ENCODE measurements at places on chromosomes 7 and 10. TPM values are rescaled to one million over a fixed set of nuclear protein-coding genes. Genes with fewer than 3 reads are reported as not detected.

SPDYE2B gene
- total RNA-seq = not detected

GRCh38 chr7:81641873-81642272 is 128.0 kb downstream of the HGF start:
- no peak overlapping the region for H3K27ac ChIP-seq
- H3K36me3 ChIP-seq = no peaks in the 10 kb centered on the region
- H3K27me3 ChIP-seq = no peaks in the 10 kb centered on the region
- no peaks in the 10 kb centered on the region for H3K4me1 ChIP-seq
- no peak for DNase-seq

PPP1R17 gene
- 0.52 TPM for total RNA-seq

DNA sequence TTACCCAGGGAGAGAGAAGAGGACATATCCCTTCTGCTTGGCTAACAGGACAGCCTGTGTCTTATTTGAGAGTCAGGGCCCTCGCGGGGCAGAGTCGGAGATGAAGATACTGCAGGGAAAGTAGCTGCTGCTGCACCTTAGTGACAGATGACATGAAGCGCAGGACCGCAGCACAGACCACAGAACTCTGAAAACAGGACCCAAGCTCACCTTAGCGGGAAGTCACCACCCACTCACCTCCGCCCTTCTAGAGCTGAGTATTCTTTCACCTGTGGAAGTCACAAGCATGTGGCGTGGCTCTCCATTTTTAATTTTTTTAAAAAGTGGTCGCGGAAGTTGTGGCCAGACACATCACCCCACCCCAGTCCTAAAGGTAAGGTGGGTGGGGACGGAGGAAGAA is 191.4 kb downstream of the FAM107B start:
- DNase-seq = no peak
- no peaks in the 10 kb centered on the region for H3K36me3 ChIP-seq
- H3K4me1 ChIP-seq = peaks cover 40% of the 10 kb centered on the region
- H3K27me3 ChIP-seq = no peaks in the 10 kb centered on the region
- H3K27ac ChIP-seq = no peak overlapping the region
- no peak overlapping the region for H3K4me3 ChIP-seq

PRKAR2B gene
- total RNA-seq = 53.6 TPM

FKBP6 gene
- not detected for total RNA-seq

DNA sequence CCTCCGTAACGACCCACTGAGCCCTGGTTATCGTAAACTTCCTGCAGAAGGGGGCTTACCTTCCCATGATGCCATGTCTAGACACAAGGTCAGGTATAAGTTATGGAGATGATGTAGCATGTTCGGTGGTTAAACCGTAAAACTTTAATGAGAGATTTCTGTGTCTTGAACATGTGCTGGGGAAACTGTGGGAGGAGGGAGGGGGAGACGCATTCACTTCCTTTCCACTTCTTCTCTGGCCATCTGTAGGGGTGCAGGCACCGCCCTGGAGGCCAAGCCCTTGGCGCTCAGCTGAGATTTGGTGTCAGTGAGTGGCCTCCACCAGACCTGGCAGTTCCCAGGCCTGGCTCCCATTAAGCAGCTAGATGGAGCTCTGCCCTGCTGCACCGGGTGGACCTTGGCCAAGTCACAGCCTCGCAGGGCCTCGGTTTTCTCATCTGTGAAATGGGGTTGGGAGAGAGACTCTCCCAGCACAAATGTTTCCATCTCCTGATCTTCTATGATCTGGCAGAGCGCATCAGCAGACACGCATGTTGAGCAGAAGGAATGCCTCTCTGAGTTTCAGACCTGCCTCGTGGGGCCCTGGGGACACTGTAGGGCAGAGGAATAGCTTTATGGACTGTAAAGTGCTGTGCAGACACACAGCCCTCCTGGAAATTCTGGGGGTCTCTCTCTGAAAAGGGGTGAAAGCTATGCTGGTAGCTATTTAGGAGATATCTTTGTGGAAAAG is 106.0 kb downstream of the COL26A1 start:
- no peak for DNase-seq
- H3K27ac ChIP-seq = no peak overlapping the region
- no peaks in the 10 kb centered on the region for H3K36me3 ChIP-seq
- H3K4me3 ChIP-seq = no peak overlapping the region
- no peaks in the 10 kb centered on the region for H3K27me3 ChIP-seq

BZW2 gene
- 95.3 TPM for total RNA-seq

- no peak for DNase-seq
- no peaks in the 10 kb centered on the region for H3K4me1 ChIP-seq
- H3K4me3 ChIP-seq = no peak overlapping the region
- H3K36me3 ChIP-seq = no peaks in the 10 kb centered on the region
These were observed 18.6 kb downstream of the PDE6C start for GRCh38 chr10:93630625-93631557.

GDF2 gene
- total RNA-seq = not detected

DNA sequence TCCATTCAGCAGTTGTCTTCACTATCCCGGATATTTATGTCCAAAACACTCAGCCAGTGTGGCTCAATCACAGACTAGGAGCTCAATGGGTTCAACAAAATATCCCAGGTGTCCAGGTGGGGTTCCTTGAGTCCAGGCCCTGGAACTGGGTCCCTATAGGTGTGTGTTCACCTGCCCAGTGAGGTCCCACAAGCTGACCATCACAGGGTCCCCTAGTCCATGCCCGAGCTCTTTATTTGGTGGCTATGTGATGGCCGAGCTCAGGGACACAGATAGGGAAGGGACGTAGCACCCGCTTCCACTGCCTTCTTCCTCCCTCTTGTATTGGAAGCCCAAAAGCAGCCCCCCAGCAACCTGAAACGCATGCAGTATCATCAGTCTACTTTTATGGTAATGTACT is 78.9 kb upstream of the DDC start:
- H3K36me3 ChIP-seq = no peaks in the 10 kb centered on the region
- no peak overlapping the region for H3K4me3 ChIP-seq
- no peak overlapping the region for H3K27ac ChIP-seq
- H3K27me3 ChIP-seq = no peaks in the 10 kb centered on the region

HOXA4 gene
- total RNA-seq = not detected

TMEM213 gene
- not detected for total RNA-seq

CCDC3 gene
- 5.2 TPM for total RNA-seq

DNA sequence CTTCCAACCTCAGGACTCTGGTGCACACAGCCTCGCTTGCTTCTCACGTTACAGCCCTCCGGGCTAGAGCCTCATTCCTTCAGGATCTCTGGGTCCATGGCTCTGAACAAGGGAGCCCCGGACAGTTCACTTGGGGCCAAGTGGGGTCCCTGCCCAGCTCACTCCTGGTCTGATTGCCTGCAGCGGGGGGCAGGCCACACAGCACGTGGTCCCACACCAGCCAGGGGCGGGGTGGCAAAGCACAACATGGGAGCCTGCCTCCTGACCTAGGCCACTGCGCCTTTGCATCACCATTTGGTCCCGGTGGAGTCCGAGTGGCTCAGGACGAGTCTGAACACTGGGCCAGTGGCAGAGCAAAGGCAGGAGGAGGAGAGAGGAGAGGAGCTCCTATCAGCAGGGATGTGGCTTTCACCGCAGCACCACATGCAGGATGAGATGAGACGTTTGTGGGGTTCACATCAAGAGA is 13.4 kb upstream of the CRYGN start:
- H3K36me3 ChIP-seq = no peaks in the 10 kb centered on the region
- no peak overlapping the region for H3K4me3 ChIP-seq
- H3K4me1 ChIP-seq = peaks cover 37% of the 10 kb centered on the region
- H3K27ac ChIP-seq = no peak overlapping the region
- H3K27me3 ChIP-seq = no peaks in the 10 kb centered on the region
- DNase-seq = no peak

- peaks cover 13% of the 10 kb centered on the region for H3K36me3 ChIP-seq
- H3K4me1 ChIP-seq = peaks cover 25% of the 10 kb centered on the region
- no peak overlapping the region for H3K4me3 ChIP-seq
- DNase-seq = no peak
- no peaks in the 10 kb centered on the region for H3K27me3 ChIP-seq
These were observed 55.5 kb downstream of the TACR2 start for GRCh38 chr10:69361303-69361614.

DNA sequence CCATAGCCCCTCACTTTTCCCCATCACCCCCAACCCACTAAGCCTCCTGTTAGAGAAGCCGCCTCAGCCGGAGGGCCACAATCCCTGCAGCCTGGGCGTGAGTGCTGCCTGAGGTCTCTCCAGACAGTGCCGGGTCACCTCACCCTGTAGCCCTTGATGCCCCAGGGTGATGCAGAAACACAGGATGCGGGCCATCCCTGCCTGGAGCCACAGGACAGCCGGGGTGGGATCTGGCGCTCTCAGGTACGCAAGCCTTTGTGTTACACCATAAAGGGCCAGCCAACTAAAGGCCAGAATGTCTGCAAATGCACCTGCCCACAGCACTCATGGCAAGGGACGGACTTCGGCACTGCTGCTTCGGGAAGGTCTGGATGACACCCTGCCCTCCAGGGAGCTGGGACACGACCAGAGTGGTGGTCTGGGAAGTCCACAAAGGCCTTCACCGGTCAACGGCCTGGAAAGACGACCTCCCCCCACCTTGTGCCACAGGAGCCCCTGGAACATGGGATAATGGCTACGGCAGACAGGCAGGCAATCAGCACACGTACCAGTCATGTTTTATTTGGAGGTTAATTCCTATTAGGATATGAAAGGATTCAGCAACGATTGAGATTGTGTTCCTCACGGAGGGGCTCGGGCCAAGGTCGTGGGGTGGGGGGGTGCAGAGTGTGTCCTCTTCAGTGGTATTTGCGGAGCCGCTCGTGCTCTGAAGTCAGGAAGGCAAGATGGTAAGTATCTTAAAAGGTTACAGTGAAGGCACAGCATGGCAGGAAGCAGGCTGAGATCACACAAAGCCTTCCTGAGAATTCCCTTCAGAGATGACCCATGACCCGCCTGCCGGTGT is 8.1 kb downstream of the ATP5MF start:
- 0 out of 2 replicates have a peak overlapping the region, but pooled peaks have one; percentile 19 for H3K27ac ChIP-seq
- no peak for DNase-seq
- peaks cover 16% of the 10 kb centered on the region for H3K36me3 ChIP-seq
- no peaks in the 10 kb centered on the region for H3K27me3 ChIP-seq
- no peak overlapping the region for H3K4me3 ChIP-seq
- no peaks in the 10 kb centered on the region for H3K4me1 ChIP-seq

DNA sequence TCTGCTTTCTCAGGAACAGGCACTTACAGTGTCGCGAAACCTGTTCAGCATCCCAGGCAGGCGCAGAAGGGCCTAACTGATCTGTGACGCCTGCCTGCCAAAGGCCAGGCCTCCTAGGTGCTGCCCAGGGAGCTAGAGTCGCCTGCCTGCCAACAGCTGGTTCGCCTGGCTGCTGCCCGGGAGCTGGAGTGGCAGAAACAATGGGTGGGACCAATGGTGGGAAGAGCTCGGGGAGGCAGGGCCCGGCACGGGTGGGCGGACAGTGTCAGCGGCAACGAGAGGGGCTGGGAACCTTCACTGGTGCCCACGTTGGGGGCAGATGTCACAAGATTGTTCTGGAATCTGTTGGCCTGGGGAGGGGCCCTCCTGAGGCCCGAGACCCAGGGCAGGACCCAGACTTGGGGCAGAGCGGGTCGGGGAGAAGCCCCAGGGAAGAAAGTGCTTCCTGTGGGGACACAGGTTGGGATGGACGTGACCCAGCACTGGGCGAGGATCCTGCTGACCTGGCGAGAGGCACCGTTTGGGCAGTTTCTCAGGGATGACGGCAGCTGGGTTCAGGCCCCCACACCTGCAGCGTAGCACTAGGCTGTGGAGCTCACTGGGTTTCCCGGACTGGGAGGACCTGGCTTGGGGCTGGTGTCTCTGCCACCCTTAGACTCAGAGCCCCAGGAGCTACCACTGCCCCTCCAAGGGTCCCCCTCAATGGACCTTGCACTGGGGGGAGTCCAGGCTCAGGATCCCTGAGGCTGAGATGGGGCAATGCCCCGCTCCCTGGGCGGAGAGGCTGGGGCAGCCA is 181.8 kb downstream of the ELFN1 start:
- H3K36me3 ChIP-seq = no peaks in the 10 kb centered on the region
- H3K4me3 ChIP-seq = no peak overlapping the region
- H3K27me3 ChIP-seq = no peaks in the 10 kb centered on the region
- no peak overlapping the region for H3K27ac ChIP-seq
- H3K4me1 ChIP-seq = no peaks in the 10 kb centered on the region
